ENCODE measurements at places on chromosomes 16 and 17.

DNA sequence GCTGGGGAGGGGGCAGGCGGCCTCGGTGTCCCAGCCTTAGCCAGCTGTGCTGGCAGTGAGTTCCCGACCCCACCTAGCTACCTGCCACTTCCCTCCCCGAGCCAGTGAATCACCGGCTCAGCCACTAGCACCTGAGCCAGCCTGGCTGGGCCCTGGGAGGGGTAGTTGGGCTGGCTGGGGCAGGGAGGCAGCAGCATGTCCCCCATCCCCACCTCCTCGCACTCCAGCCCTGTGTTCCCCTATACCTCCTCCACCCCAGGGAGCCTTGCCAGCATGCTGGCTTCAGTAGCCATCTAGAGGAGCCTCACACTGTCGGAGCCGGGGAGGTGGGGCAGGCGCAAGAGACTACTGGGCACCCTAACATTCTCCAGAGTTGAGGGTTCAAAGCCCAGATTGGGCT, 2.8 kb downstream of the EVPL start:
- DNase-seq, result no peak

DNA sequence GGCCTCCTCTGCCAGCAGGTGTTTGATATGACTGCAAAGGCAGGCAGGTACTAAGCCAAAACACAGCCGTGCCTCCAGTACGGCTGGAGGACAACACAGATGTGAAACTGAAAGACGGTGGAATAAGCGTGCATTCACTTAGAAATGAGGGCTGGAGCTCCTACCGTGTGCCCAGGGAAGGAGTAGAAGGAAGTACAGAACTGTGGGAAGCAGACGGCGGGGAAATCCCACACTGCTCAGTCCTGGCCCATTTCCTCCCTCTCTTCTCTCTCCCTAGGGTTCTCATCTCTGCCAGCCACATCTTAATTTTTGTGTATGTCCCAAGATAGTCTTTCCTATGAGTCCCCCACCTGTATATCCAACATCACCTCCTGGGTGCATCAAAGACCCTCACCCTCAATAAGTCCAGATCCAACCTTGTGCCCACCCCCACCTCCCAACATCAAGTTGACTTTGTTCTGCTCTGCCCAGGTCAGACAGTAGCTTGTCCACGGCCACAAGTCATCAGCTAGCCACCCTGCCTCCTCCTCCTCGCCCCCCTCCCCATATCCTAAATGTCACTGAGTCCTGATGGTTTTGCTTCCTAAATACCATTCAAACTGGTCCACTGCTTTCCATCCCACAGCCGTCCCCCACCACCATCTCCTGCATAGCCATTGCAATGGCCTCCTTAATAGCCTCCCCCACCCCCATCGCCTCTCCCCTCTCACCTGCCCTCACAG, 77.1 kb upstream of the RPL38 start:
- DNase-seq, result no peak

DNA sequence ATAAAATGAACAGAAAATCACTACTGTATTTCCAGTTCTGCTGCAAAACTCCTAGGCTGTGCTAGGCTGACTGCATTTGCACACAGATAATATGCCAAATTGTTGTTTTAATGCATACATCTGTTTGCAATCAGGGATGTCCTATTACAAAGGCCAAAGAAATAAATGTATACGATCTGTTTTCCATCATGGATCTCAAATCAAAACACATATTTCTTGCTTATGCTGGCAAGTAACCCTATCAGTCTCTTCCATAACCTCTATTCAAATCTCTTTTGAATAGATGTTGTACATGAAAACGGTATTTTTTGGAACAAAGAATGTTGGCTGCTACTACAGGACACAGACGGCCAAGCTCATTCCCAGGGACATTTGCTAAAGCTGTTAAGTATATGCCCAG, 56.6 kb downstream of the DUSP14 start:
- DNase-seq, result no peak

GRCh38 chr16:21033704-21034103, 116.9 kb downstream of the DNAH3 start:
- no peak for DNase-seq

DNA sequence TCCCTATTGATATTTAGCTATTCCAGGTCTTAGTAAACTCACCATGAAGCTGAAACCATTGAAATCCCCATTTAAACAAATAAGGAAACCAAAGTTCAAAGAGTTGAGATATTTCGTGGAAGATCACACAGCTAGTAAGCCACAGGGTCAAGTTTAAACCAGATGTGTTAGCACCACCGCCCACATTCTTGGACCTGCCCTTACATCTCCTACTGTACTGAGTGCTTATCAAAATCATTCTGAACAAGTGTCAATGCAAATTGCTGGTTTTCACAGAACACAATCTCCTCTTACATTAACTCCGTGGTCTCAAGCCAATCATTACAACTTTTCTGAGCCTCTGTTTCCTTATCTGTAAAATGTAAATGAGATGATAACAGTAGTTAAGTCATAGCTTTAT, 676.2 kb downstream of the CDH11 start:
- DNase-seq, result no peak

- DNase-seq, result peak; percentile 49
These were observed at the start of gene B3GNT9 for GRCh38 chr16:67150833-67151396. Gene B3GNT9, minus strand, starts transcription at chr16:67150998. Its CDS starts 513 bp downstream, at chr16:67150485.

DNA sequence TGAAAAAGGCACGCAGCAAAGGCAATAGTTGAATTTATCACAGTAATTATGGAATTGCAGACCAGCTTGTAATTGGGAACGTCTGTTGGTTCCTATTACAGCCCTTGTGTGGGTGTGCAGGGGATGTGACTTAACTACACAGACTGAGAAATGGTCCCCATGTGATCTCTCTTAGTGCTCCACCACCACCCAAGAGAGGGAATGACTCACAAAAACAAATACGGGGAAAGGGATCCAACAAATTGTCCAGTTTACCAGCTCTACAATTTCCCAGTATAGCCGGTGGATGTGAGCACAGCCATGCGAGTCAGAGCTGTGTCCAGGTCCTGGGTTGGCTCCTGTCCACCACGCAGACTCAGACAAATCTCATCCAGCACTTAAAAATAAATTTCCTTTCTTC, 337.9 kb downstream of the GRIN2A start:
- no peak for DNase-seq

GRCh38 chr17:77915594-77916021, 42.9 kb upstream of the TNRC6C start:
- no peak for DNase-seq

DNA sequence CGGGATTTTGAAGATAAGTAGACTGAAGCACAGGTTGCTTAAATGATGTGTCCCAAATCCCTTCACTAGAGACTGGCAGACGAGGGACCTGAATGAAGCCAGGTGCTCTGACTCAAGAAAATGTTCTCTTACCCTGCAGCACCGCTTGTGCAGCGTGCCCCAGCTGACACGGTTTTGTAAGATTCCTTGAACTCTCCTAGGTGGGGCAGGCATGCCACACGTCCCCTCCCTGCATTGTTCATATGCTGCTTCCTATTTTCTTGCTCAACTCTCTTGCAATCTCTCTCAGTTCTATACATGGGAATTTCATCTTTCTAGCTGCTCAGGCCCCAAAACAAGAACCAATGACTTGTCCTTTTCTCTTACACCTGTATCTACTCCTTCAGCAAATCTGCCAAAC, 22.1 kb upstream of the HNF1B start:
- DNase-seq, result no peak

GRCh38 chr16:2005646-2006045, 4.0 kb downstream of the ZNF598 start:
- DNase-seq, result peak; percentile 37

DNA sequence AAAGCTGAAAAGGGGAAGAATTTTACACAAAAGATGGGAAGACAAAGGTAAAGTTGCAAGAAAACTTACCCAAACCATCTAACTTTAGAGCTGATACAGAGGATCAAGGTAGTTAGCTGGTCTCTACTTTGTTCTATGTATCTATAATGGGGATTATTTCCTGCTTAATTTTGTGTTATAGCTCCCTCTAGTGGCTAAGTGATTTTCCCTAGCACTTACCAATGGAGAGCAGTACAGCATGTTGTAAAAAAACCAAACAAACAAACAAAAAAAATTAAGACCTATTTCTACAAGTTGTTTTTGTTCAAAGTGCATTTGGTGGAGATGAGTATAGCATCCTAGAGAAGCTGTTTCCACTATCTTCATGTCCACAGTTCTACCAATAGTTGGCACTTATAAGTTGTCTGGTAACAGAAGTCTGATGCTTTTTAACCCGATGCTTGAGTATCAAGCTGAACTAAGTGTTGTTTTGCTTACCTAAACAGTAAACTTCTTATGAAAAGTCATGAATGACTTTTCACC, 7.5 kb downstream of the SRSF1 start:
- peak; percentile 70 for DNase-seq

DNA sequence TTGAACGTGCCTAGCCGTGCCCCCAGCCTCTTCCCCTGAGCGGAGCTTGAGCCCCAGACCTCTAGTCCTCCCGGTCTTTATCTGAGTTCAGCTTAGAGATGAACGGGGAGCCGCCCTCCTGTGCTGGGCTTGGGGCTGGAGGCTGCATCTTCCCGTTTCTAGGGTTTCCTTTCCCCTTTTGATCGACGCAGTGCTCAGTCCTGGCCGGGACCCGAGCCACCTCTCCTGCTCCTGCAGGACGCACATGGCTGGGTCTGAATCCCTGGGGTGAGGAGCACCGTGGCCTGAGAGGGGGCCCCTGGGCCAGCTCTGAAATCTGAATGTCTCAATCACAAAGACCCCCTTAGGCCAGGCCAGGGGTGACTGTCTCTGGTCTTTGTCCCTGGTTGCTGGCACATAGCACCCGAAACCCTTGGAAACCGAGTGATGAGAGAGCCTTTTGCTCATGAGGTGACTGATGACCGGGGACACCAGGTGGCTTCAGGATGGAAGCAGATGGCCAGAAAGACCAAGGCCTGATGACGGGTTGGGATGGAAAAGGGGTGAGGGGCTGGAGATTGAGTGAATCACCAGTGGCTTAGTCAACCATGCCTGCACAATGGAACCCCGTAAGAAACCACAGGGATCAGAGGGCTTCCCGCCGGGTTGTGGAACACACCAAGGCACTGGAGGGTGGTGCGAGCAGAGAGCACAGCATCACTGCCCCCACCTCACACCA, 724 bp downstream of the GAA start:
- no peak for DNase-seq

GRCh38 chr17:7219812-7220592, at the start of the genes ACADVL and DLG4:
Gene ACADVL, plus strand, starts transcription at chr17:7219938. Its CDS starts 47 bp downstream, at chr17:7219985.
Gene DLG4, minus strand, starts transcription at chr17:7219836.
- DNase-seq, result peak; percentile 31

DNA sequence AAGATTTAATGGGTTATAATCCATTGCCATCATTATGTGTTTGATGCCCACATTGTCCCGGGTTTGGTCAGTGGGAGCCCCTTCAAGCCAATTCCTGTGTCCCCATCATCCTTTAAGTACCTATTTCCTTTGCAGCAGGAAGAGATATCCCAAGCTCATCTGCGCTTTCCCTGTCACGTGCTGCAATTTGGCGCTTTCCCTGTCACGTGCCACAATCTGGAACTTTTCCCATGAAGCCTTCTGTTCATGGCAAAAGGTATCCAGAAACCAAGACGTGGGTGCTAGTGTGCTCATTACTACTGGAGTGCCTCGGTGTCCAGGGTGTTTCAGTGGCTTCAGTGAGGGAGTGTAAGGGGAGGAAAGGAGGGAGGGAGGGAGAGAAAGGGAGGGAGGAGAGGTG, 168.5 kb downstream of the NPIPB11 start:
- DNase-seq, result no peak

GRCh38 chr17:8954339-8954738, 11.2 kb downstream of the PIK3R5 start:
- DNase-seq, result no peak

GRCh38 chr17:79985943-79986391, 49.7 kb downstream of the TBC1D16 start:
- DNase-seq, result no peak

DNA sequence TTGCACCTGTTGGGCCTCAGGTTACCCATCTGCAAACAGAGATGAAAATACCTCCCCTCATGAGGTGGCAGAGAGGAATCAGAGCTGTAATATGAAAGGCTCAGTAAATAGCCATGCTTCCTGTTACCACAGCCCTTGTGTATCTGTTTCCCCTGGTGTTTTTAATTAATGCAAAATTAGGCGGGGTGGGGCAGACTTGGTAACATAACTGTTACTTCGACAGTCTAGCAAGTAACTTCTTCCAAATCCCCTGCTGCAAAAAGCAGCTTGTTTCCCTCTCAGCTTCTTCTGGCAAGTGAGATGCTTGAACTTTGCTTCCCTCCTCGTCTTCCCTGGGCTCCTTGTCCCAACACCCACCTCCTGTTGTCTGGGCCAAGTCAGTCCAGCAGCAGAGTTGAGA, 381.5 kb downstream of the CPPED1 start:
- no peak for DNase-seq

DNA sequence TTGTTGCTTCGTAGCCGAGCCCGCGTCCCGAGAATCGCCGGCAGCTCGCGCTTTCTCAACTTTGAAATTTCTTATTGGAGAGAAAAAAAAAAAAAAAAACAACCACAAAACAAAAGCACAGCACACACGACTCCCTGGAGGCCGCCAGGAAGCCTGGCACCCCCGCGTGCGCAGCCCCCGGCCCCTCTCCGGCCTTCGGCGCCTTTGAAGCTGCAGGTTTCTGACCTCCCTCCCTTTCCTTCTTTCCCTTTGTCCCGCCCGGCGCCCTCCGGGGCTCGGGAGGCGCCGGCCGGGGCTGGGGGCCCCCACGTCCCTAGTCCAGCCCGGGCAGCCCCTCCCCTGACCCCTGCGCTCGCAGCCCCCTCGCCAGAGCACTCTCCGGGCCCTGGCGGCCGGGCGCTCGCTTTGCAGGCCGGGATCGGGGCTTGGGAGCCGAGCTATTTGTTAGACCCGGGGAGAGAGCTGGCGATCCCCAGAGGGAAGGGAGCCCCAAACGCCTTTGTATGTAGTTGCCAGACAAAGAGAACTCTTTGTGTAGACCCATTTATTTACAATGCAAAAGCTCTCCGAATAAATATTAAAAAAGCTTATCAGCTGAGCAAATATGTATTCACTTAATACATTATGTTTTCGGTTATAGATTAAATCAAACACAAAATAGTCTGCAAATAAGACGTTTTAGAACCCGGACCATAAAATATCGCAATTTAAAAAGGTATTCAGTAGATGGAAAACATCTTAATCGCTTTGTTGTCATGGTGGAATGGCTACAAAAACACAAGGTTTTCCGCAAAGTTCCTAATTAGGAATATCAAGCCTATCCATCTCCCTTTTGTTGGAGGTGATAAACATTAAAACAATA, 2.3 kb downstream of the BAHCC1 start:
- peak; percentile 40 for DNase-seq

- no peak for DNase-seq
These were observed 84.8 kb downstream of the MRM1 start for GRCh38 chr17:36686123-36686669.

DNA sequence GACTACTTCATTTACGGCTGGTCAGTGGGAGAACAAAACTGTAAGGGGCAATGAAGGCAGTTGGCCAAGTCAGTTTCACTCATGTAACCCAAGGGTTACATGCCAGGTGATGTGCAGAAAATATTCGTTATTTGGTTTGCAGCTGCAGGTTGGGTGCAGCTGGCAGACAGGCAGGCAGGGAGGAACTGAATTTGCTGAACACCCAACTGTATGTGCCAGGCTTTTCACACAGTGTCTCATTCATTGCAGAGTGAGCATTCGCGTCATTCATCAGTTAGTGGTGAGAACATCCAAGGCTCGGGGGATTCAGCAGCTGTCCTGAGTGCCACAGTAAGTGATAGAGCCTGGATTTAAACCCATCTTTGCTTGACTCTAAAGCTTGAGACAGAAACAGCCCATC, 59.7 kb downstream of the ABCC6 start:
- DNase-seq, result no peak

GRCh38 chr16:47320546-47321310, 140.1 kb downstream of the ITFG1 start:
- no peak for DNase-seq

- peak; percentile 78 for DNase-seq
These were observed 59.8 kb downstream of the BAIAP2 start for GRCh38 chr17:81094509-81095382.

GRCh38 chr17:81513753-81514488, 1.3 kb upstream of the ACTG1 start:
- DNase-seq, result peak; percentile 48

- no peak for DNase-seq
These were observed 161.4 kb upstream of the CDH11 start for GRCh38 chr16:65283181-65283651.
